Neural progenitor cell (in vitro differentiated cells): ENCODE measurements at places on chromosomes 3 and 15. TPM values are rescaled to one million over a fixed set of nuclear protein-coding genes. Genes with fewer than 3 reads are reported as not detected.

- H3K27ac ChIP-seq = no peak overlapping the region
- H3K4me3 ChIP-seq = no peak overlapping the region
- H3K4me1 ChIP-seq = no peaks in the 10 kb centered on the region
- no peaks in the 10 kb centered on the region for H3K36me3 ChIP-seq
Measured at GRCh38 chr3:148381051-148381450, 316.7 kb upstream of the AGTR1 start.

DNA sequence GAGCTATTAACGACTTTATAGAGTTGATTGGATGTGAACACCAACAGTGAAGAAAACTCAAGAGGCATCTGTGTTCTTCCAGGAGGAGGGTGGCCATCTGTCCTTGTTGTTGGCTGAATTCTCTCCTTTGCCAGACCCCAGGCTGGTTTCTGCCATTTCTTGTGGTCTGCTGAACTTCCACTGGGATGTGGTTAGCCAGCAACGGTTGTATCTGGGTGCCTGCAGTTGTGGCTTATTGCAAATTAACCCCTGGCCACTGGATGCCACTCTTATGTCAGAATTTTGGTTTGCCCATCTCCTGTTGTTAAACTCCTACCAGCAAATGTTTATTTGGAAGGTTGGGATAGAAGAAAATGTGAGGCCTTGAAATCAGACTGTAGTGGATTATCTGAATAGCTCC lies 163.6 kb upstream of the TBC1D5 start:
- peaks cover 11% of the 10 kb centered on the region for H3K4me1 ChIP-seq
- no peak overlapping the region for H3K4me3 ChIP-seq
- H3K27me3 ChIP-seq = no peaks in the 10 kb centered on the region
- DNase-seq = no peak
- no peaks in the 10 kb centered on the region for H3K36me3 ChIP-seq

CCR2 gene
- total RNA-seq = not detected in 2 replicates

STAC gene
- 6.5 and 9.6 TPM in 2 replicates for total RNA-seq

OIP5 gene
- total RNA-seq = 70.2 and 80.9 TPM in 2 replicates

DNA sequence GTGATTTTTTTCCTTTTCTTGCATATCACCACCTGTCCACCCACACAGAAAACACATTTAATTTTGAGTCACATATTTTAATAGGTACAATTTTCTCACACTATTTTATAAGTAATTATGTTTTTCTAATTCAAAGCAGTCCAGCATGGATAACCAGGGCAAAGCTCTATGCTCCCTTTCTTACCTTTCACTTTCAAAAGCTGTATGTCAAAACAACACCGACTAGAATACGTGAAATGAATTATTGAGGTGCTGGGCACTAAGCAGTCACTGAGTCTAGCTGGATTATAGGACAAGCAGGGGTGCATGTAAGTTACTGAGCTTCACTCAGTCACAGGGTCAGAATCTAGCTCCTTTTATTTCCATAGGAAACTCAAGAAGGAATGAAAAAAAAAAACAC lies 60.6 kb downstream of the LSAMP start:
- no peaks in the 10 kb centered on the region for H3K36me3 ChIP-seq
- DNase-seq = no peak
- no peaks in the 10 kb centered on the region for H3K27me3 ChIP-seq

SERINC4 gene
- 0.50 TPM in 1 of 2 replicates, not detected in the other for total RNA-seq

ZNF860 gene
- total RNA-seq = 0.22 and 0.43 TPM in 2 replicates

DNA sequence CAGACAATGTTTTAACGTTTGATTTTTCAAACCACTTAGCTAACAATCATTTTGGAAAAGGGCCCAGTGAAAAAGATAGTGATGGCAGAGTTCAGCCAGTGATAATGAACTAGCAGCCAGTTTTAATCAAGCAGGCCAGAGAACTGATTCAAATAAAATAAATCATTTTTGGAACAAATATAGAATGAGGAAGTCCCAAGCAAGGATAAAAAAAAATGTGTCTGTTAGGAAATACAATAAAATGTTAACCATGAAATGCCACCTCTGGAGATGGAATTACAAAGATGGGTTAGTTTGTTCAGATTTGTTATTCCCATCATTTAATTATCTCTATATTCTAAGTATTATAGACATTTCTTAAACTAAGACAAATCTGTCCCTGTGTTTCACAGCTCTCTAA lies 1.1 kb downstream of the HERC1 start:
- H3K4me1 ChIP-seq = peaks cover 9% of the 10 kb centered on the region
- H3K36me3 ChIP-seq = no peaks in the 10 kb centered on the region
- H3K27ac ChIP-seq = no peak overlapping the region
- peak overlapping the region; percentile 65 for H3K4me3 ChIP-seq
- DNase-seq = no peak

- H3K27ac ChIP-seq = no peak overlapping the region
- H3K4me1 ChIP-seq = no peaks in the 10 kb centered on the region
- no peak overlapping the region for H3K4me3 ChIP-seq
- H3K36me3 ChIP-seq = no peaks in the 10 kb centered on the region
Measured at GRCh38 chr3:16031434-16031833, 143.0 kb upstream of the GALNT15 start.

GRCh38 chr3:129934234-129935123 lies 40.0 kb upstream of the TRH start:
- H3K36me3 ChIP-seq = no peaks in the 10 kb centered on the region
- peaks cover 7% of the 10 kb centered on the region for H3K4me1 ChIP-seq
- DNase-seq = peak; percentile 65
- H3K27me3 ChIP-seq = peaks cover 9% of the 10 kb centered on the region
- H3K27ac ChIP-seq = no peak overlapping the region

- no peak overlapping the region for H3K27ac ChIP-seq
- no peaks in the 10 kb centered on the region for H3K27me3 ChIP-seq
- no peak for DNase-seq
Measured at GRCh38 chr3:64651303-64651702, 36.5 kb downstream of the ADAMTS9 start.

DNA sequence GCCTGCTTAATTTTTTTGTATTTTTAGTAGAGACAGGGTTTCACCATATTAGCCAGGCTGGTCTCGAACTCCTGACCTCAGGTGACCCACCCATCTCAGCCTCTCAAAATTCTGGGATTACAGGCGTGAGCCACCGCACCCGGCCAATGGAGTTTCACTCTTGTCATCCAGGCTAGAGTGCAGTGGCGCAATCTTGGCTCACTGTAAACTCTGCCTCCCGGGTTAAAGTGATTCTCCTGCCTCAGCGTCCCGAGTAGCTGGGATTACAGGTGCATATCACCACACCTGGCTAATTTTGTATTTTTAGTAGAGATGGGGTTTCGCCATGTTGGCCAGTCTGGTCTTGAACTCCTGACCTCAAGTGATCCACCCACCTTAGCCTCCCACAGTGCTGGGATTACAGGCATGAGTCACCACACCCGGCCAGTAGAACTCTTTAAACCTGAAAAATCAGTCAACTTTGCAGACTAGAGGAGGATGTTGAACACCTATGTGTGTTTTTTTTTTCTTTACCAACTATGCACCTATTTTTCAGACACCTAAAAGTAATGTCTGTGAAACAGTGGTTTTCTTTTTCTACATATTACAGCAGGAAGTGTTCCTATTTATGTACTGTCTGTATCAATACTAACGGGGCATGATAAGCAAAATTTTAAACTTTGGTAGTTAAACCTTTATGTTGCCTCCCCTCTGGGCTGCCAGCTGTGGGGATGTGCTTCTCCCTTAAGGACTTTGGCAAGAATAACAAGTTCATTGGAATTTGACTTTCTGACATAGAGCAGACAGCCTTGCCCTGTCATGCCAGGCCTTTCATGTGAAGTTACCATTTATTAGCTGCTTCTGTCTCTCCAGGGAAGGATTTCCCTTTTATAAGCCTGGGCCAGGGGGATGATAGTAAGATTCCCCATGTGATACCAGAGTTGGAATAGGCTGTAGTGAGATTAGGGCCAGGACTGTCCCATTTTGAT lies 8.1 kb downstream of the ARIH2 start:
- H3K36me3 ChIP-seq = peaks cover 3% of the 10 kb centered on the region
- no peak overlapping the region for H3K4me3 ChIP-seq
- no peaks in the 10 kb centered on the region for H3K27me3 ChIP-seq

DNA sequence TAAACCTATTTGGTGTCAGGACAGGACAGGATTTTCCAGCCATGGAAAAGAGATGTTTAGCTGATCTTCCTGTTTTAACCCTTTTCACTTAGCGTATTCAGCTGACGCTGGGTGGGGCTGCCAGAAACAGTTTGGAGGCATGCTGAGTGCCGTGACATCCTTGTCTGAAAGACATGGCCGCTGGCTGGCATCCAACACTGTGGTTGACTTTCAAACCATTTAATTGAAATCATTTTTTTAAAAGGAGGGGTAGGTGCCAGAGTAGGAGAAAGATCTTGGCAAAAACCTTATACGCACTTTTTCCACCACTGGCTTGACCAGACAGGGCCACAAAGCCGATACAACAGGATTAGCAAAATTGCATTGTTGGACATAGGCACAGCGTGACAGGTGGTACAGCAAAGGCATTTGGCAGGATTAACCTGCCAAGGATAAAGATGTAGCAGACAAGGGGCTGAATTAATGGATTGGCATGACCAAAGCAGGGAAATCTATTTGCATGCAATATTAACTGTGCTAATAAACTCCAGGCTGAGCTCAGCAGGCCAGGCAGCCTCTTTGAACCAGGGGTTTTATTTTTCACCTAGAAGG lies 131.8 kb upstream of the TOPAZ1 start:
- H3K36me3 ChIP-seq = no peaks in the 10 kb centered on the region
- no peaks in the 10 kb centered on the region for H3K27me3 ChIP-seq
- no peak overlapping the region for H3K27ac ChIP-seq

DNA sequence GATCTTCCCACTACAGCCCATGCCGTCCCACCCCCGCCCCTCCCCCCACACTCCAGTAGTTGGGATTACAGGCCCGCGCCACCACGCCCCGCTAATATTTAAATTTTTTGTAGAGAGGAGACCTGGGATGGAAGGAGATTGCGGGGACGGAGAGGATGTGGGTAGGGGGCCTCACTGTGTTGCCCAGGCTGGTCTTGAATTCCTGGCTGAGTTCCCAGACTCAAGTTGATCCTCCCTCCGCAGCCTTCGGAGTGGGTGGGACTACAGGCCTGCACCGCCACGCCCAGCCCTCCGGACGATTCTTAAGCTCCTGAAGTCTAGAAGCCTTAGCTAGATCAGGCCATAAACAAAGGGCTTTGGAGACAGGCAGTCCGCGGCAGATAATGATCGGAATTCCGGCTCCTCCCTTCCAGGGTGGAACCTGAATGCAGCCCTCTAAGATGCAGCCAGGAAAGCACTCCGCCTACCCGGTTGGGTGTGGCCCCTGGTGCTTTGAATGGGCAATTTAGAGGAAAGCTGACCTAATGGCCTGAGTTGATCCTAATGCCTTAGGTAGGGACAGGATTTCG lies at the start of gene DPPA2:
DPPA2 (minus strand) TSS at position 356 of the 569 bp plus-strand sequence. CDS start 1,975 bp downstream, outside the sequence.
- peak; percentile 75 for DNase-seq
- no peaks in the 10 kb centered on the region for H3K27me3 ChIP-seq
- no peaks in the 10 kb centered on the region for H3K36me3 ChIP-seq
- no peaks in the 10 kb centered on the region for H3K4me1 ChIP-seq
- H3K27ac ChIP-seq = no peak within 1 kb of the TSS
- H3K4me3 ChIP-seq = no peak within 1 kb of the TSS

GRCh38 chr15:85563328-85563727 lies 182.9 kb downstream of the AKAP13 start:
- H3K27me3 ChIP-seq = no peaks in the 10 kb centered on the region
- peak; percentile 51 for DNase-seq
- peak overlapping the region; percentile 40 for H3K27ac ChIP-seq
- peaks cover 19% of the 10 kb centered on the region for H3K4me1 ChIP-seq
- H3K4me3 ChIP-seq = no peak overlapping the region

- no peak for DNase-seq
- no peaks in the 10 kb centered on the region for H3K36me3 ChIP-seq
- H3K27me3 ChIP-seq = no peaks in the 10 kb centered on the region
- no peaks in the 10 kb centered on the region for H3K4me1 ChIP-seq
- no peak overlapping the region for H3K27ac ChIP-seq
- no peak overlapping the region for H3K4me3 ChIP-seq
Measured at GRCh38 chr3:70464876-70465275, 152.4 kb upstream of the MDFIC2 start.

DNA sequence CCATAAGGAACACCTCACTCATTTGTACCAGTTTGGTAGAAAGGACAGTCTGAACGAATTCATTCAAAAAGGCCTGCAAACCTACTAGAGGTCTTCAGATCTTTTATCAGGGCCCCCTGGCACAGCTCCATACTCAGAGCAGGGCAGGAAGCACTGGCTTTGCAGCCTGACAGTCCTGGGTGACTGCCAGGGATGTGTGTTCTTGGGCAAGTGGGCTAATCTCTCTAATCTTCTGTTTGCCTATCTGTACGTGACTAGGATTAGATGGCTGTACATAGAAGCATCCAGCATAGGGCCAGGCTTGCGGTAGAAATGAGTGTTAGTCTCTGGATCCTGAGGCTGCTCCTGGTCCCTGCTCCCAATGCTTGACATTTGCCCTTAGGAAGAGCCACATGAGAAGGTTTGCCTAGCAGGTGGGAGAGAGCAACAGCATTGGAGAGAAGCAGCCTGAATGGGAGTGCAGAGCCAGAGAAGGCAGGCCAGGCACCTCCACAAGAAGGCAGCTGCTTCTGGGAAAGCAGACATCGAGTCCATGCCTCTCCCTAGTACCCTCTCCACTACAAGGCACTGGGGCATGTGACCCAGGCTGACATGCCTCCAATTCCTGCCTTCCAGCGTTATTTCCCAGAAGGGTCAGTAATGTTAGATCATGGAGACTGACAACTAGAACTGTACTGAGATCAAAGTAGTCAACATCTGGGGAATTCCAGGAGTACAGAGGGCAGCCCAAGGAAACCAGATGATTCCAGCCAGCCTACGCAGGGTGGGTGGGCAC lies 1.0 kb upstream of the CXCR6 start:
- H3K27ac ChIP-seq = no peak overlapping the region
- H3K4me1 ChIP-seq = no peaks in the 10 kb centered on the region
- no peaks in the 10 kb centered on the region for H3K27me3 ChIP-seq
- no peaks in the 10 kb centered on the region for H3K36me3 ChIP-seq

GRCh38 chr3:193836918-193837317 lies 243.9 kb downstream of the OPA1 start:
- H3K4me1 ChIP-seq = no peaks in the 10 kb centered on the region
- H3K36me3 ChIP-seq = no peaks in the 10 kb centered on the region
- H3K4me3 ChIP-seq = no peak overlapping the region

TMEM115 gene
- total RNA-seq = 6.3 and 28.0 TPM in 2 replicates

- H3K4me1 ChIP-seq = no peaks in the 10 kb centered on the region
- no peaks in the 10 kb centered on the region for H3K36me3 ChIP-seq
- H3K27ac ChIP-seq = no peak overlapping the region
- H3K4me3 ChIP-seq = no peak overlapping the region
- no peak for DNase-seq
Measured at GRCh38 chr15:39502611-39503195, 78.2 kb upstream of the THBS1 start.

GRCh38 chr15:88529021-88529630 lies 17.4 kb downstream of the DET1 start:
- H3K4me3 ChIP-seq = no peak overlapping the region
- H3K27ac ChIP-seq = no peak overlapping the region
- no peaks in the 10 kb centered on the region for H3K27me3 ChIP-seq
- DNase-seq = no peak
- peaks cover 18% of the 10 kb centered on the region for H3K36me3 ChIP-seq

ARPIN gene
- total RNA-seq = 5.9 and 10.4 TPM in 2 replicates

GRCh38 chr3:95226437-95226836 lies 1163.6 kb downstream of the NSUN3 start:
- no peak overlapping the region for H3K4me3 ChIP-seq
- H3K27ac ChIP-seq = no peak overlapping the region
